ENCODE measurements at places on chromosomes 4 and X.

- no peak for DNase-seq
Observed at GRCh38 chr4:95411371-95412088, 137.2 kb downstream of the UNC5C start.

GRCh38 chr4:128688846-128689437 is 120.6 kb upstream of the JADE1 start:
- DNase-seq, result no peak

- no peak for DNase-seq
Observed at GRCh38 chr4:183291070-183291469, 29.0 kb downstream of the CLDN22 start.

DNA sequence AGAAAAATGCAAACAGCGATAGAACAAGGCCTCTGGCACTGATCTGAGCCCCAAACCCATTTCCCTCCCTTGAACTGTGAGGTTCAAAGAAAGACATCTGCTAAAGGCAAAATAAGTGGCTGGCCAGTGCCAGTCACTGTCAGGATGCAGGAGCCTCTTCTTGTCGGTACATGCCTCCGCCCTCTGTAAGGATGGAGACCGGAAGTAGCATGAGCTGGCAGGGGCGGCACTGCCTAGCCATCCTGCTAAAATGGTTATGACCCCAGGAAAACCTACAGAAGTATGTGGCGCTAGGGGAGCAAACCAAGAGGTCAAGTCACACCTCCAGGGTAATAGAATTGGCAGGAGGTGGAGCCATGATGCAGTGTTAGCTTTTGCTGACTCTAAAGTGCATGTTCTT is 180.3 kb downstream of the DCLK2 start:
- DNase-seq, result no peak

- DNase-seq, result no peak
Observed at GRCh38 chr4:3418029-3418762, 23.6 kb upstream of the HGFAC start.

GRCh38 chr4:125938541-125938940 is 623.8 kb downstream of the FAT4 start:
- no peak for DNase-seq

DNA sequence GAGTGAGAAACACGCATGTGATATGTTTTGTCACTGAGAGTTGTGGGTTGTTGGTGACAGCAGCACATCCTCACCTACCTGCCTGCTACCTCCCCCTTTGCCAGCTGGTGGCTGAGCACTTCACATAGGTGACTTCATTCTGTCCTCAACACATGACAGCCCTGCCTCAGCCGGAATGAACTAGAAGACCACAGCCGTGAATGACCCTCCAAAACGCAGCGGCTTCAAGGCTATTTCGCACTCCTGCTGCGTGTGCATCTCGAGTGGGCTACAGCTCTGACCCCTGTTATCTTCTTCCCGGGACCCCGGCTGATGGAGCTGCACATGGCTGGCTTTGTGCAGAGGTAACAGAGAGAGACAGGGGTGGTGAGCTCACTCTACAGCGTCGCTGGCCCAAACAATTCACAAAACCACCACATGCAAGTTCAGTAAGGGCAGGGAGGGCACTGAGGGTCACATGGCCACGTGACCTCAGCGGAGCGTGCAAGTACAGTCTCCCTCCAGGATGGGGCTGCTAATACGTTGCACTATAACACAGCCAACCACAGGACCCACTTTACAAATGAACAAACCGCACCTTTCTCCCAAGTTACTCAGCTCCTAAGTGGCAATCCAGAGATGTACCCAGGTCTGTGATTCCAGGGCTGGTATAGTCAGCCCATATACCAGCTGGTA is 6.3 kb upstream of the PPP2R2C start:
- DNase-seq, result peak; percentile 25

GRCh38 chrX:118745570-118745969 is 18.2 kb downstream of the IL13RA1 start:
- no peak for DNase-seq

GRCh38 chr4:6230502-6230785 is 30.1 kb upstream of the JAKMIP1 start:
- no peak for DNase-seq

GRCh38 chr4:106366026-106366425 is 2.6 kb downstream of the GIMD1 start:
- DNase-seq, result no peak

GRCh38 chr4:141473952-141474351 is 162.4 kb upstream of the IL15 start:
- no peak for DNase-seq

- DNase-seq, result no peak
Observed at GRCh38 chr4:118284169-118284568, 68.6 kb downstream of the PRSS12 start.

- DNase-seq, result no peak
Observed at GRCh38 chrX:73683236-73683859, 120.4 kb downstream of the CHIC1 start.

GRCh38 chrX:138709886-138710791 is 1.4 kb downstream of the FGF13 start:
- DNase-seq, result peak; percentile 28

GRCh38 chr4:110165382-110166286 is 32.8 kb downstream of the ELOVL6 start:
- no peak for DNase-seq

DNA sequence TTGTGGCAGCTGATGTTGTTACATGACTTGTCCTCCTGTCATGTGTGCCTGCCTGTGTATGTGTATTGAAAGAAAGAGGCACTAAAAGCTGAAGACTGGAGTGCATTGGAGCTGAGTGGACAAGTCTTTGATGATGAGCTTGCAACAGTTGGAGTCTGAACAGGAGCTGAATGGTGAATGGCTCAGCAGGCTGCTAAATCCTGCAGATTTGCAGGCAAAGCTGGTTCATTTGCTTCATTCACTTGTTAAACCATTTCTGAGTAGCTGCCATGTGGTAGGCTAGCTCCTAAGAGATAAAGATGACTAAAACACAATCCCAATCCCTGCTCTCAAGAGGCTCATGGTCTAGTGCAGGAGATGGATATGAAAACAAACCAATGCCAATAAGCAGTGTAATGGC is 217.3 kb downstream of the CHRDL1 start:
- no peak for DNase-seq

- no peak for DNase-seq
Observed at GRCh38 chr4:80243274-80244018, 23.0 kb upstream of the FGF5 start.

GRCh38 chr4:13546941-13547484 is 2.7 kb upstream of the NKX3-2 start:
- peak; percentile 80 for DNase-seq

GRCh38 chrX:125203737-125204578 is 115.7 kb upstream of the TEX13C start:
- DNase-seq, result peak; percentile 53

GRCh38 chrX:25156323-25156722 is 140.6 kb upstream of the ARX start:
- no peak for DNase-seq

DNA sequence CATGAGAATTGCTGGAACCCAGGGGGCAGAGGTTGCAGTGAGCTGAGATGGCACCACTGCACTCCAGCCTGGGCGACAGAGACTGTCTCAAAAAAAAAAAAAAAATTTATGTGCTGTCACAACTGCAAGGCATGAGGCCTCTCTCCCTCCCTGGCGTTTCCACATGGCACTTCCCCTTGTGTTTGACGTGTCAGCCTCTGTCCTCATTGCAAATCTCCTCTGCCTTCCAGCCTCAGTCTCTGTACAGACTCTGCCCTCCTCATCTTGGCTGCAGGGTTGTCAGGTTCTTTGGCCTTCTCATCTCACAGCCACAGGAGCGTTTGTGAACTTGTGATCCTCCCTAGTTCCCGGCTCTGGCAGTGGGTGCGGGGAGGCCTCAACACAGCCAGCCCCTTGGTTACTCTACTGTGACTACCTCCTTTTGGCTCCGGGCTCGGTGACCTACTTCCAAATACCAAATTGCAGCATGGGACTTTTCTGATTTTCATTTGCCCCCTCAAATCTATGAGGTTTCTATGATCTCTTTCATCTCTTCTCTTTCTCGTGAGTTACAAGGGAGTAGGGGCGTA is 250.0 kb downstream of the CBR4 start:
- DNase-seq, result no peak

- no peak for DNase-seq
Observed at GRCh38 chrX:124555036-124555595, 208.8 kb downstream of the SH2D1A start.

DNA sequence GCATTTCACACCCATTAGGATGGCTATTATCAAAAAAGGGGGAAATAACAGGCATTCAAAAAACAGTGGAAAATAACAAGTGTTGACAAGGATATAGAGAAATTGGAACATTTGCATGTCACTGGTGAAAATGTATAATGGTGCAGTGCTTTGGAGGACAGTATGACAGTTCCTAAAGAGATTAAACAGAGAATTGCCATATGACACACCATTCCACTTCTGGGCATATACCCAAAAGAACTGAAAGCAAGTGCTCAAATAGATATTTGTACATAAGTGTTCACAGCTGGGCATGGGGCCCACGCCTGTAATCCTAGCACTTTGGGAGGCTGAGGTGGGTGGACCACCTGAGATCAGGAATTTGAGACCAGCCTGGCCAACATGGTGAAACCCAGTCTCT is 348.1 kb downstream of the NR3C2 start:
- DNase-seq, result no peak

DNA sequence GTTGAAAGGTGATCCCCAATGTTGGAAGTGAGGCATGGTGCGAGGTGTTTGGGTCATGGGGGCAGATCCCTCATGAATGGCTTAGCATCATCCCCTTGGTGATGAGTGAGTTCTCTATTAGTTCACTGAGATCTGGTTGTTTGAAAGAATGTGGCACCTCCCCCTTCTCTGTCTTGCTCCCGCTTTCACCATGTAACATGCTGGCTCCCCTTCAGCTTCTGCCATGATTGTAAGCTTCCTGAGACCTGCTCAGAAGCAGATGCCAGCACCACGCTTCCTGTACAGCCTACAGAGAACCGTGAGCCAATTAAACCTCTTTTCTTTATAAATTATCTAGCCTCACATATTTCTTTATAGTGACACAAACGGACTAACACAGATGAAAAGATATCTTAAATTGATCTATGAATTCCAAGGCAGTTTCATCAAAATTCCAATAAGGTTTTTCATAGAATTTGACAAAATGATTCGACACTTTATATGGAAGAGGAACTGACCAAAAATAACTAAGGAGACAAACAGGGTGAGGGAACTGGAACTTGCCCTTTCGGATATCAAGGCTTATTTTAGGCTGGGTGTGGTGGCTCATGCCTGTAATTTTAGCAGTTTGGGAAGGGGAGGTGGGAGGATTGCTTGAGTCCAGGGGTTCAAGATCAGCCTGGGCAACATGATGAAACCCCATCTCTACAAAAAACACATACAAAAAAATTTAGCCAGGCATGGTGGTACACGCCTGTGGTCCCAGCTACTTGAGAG is 56.9 kb upstream of the OGT start:
- no peak for DNase-seq

DNA sequence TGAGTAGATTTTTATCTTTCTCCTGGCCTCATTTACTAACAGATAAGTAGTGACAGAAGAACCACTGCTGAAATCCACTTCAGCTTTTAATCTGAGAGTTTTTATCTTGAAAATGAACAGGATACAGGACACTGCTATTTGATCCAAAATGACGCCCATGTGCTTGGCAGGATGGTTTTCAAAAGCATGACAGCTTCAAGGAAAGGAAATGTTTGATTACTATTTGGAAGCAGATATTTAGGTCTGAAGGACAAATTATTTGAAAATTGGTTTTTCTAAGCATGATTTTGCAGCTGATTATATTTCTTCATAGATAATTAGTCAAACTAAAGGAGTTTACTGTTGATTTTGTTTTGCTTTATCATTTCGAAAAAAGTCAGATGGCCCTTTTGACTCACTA is 11.1 kb downstream of the PACRGL start:
- DNase-seq, result no peak

DNA sequence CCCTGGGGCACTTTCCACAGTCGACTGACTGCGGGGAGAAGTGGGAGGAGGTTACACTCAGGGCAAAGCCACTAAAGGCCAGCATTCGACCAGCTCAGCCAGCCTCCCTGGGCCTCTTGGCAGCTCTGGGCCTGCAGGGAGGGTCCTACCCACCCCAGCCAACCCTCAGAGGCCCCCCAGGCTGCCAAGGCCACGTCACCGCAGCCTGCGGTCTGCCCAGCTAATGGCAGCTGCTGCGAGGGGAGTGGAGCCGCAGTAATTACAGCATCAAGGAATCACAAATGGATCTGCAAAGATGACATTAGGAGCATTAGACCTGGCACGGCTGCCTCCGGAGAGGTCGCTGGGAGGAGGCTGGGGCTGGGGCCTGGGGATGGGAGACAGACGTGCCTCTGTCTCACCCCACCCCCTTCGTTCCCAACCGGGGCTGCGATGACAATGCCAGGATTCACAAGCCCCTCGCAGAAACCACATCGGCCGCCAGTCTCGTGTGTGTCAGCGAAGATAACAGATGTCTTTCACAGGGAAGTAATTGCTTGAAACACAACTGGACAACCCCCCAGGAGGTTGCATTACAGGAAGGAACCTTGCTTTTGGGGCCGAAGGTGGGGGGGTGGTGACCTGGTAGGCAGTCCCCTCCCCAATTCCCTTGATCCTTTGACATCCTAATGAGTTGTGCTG is 367.6 kb downstream of the BCOR start:
- peak; percentile 75 for DNase-seq

DNA sequence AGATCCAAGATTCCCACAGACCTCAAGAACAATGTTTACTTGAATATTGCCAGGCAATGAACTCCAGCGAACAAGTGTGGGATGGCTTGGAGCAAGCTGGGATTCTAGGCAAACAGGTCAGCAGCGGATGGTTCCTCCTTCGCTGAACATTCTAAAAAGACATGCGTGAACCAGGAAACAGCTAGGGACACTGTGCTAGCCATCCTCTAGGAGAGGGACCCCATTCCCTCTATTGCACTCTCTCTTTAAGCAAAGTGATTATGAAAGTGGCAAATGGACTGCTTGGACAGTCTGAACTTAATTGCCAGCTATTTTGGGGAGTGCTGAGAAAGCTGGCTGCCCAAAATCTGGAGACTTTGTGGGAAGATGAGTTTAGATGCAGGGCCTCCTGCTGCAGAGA is 29.9 kb upstream of the TEC start:
- DNase-seq, result no peak

Measured in H9 (cell line).